Neuronal stem cell (in vitro differentiated cells): ENCODE measurements at places on chromosomes 1 and 21.

DNA sequence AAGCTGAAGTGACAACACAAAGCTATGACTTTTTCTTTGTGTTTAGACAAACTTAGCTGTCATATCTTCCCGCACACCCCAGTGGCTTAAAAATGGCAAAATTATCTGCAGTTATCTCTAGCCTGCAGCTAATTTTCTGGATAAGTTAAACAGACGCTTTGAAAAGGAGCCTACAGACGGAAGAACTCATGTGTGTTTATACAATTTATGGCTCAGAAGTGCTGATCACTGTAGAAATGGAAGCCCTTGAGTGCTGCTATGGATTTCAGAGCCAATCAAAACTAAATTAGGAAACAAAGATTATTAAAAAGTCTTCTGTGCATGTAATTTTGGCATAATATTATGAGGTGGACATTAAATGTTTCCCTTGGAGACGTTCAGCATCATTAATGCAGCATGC, 11.6 kb downstream of the NTNG1 start:
- no peak overlapping the region for H3K27ac ChIP-seq
- H3K36me3 ChIP-seq: peaks cover 2% of the 10 kb centered on the region
- no peak overlapping the region for H3K4me3 ChIP-seq
- H3K4me1 ChIP-seq: no peaks in the 10 kb centered on the region
- no peak for DNase-seq
- no peaks in the 10 kb centered on the region for H3K27me3 ChIP-seq

DNA sequence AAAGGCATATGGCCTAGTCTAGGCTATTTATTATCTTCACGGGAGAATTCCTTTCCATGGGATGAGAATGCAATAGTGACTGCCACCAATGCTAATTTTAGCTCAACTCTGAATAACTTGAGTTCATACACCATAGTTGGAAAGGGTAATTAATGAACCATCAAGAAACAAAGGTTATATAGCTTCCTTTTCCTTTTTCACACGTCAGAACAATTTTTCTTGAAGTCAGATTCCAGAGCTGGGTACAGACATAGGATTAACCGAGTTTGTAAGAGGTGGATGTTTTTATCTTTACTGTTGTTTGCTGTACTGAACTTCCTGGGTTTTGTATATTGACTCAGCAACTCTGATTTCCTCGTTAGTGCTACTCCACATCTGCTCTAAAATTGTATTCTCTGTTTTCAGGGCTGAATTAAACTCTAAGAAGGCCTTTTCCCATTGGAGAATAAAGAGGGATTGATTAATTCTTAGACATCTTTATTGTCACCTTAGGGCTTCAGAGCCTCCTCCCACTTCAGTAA, 262.0 kb downstream of the NUF2 start:
- H3K27me3 ChIP-seq: no peaks in the 10 kb centered on the region
- no peak for DNase-seq
- H3K4me1 ChIP-seq: no peaks in the 10 kb centered on the region
- H3K36me3 ChIP-seq: no peaks in the 10 kb centered on the region
- H3K4me3 ChIP-seq: no peak overlapping the region
- no peak overlapping the region for H3K27ac ChIP-seq

GRCh38 chr1:22212400-22213233, 69.7 kb upstream of the WNT4 start:
- peaks cover 81% of the 10 kb centered on the region for H3K27me3 ChIP-seq
- peaks cover 15% of the 10 kb centered on the region for H3K4me1 ChIP-seq
- no peaks in the 10 kb centered on the region for H3K36me3 ChIP-seq
- no peak overlapping the region for H3K4me3 ChIP-seq
- DNase-seq: no peak

DNA sequence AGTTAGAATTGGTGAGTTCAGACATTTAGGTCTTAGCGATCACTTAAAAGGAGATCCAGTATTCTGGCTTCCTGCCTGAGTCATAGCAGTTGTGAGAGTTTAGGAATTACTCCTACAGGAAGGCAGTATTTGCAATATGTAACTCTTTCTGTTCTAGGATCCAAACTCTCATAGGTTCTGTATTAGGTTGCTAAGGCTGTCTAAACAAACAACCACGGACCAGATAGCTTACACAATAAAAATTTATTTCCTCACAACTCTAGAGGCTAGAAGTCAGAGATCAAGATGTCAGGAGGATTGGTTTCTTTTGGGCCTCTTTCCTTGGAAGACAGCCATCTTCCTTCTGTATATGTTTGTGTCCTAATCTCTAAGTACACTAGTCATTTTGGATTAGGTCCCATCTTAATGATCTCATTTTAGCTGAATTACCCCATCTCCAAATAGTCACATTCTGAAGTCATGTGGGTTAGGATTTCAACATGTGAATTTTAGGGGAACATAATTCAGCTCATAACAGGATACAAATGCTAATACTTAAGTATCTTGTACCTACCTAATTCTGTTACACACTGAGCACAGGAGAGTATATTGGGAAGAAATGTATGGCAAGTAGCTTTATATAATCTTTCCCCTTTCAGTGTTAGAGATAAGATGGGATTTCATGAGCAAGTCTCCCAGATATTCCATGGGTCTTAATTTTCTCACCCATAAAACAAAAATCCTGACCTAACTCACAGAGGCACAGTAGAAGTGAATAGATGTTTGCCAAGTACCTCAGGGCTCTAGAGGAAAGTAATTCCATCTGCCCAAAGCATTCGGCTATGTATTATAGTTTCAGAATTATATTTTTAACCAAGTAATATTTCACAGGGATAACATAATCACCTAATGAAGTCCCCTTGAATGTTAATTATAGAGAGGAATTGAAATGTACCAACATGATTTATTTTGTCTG, 144.4 kb downstream of the PTBP2 start:
- H3K27me3 ChIP-seq: no peaks in the 10 kb centered on the region
- H3K27ac ChIP-seq: no peak overlapping the region

- no peak overlapping the region for H3K4me3 ChIP-seq
- H3K27me3 ChIP-seq: no peaks in the 10 kb centered on the region
- peaks cover 41% of the 10 kb centered on the region for H3K4me1 ChIP-seq
- DNase-seq: no peak
These were observed 6.1 kb downstream of the IER5 start for GRCh38 chr1:181094416-181095212.

- H3K4me3 ChIP-seq: no peak overlapping the region
- H3K27me3 ChIP-seq: no peaks in the 10 kb centered on the region
- peaks cover 2% of the 10 kb centered on the region for H3K36me3 ChIP-seq
- H3K4me1 ChIP-seq: no peaks in the 10 kb centered on the region
- no peak overlapping the region for H3K27ac ChIP-seq
These were observed 7.0 kb upstream of the ANGPTL1 start for GRCh38 chr1:178877896-178878295.

- no peak for DNase-seq
- H3K4me1 ChIP-seq: peaks cover 7% of the 10 kb centered on the region
- H3K4me3 ChIP-seq: no peak overlapping the region
- H3K27ac ChIP-seq: no peak overlapping the region
- H3K36me3 ChIP-seq: peaks cover 7% of the 10 kb centered on the region
These were observed 44.9 kb downstream of the PAFAH2 start for GRCh38 chr1:25952841-25953401.

DNA sequence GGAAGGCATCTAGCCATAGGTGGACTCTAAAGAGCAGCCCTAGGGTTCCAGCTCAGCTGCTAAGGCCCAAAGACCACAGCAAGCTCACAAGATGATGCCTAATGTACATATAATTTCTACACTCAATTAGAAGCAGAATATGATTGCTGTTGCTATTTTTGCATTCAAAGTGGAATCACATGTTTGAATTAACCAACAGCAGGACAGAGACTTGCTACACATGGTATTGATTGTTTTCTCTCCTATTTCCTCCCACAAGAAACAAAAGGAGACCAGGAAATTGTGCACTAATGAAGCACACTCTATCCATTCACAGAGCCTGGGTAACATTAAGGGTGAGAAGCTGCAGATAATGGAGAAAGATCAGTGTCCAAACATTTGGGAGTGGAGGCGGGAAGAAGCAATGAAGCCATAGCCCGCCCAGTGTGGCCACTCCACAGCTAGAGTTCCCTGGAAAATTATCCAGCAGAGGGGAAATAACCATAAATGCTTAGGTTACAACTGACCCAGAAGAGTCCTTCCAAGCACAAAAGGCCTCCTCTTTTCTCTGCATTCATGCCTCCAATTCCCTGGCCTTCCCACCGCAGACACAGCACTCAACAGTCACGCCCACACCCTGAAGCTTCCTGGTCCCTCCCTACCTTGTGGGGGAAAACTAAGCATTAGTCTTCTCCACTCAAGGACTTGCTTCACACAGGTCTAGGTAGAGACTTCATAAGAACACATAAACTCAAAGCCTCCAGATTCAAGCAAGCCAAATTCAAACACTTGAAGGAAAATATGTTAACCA, 7.5 kb downstream of the CNN3 start:
- peaks cover 9% of the 10 kb centered on the region for H3K4me1 ChIP-seq
- no peak overlapping the region for H3K27ac ChIP-seq
- peaks cover 99% of the 10 kb centered on the region for H3K36me3 ChIP-seq
- H3K27me3 ChIP-seq: no peaks in the 10 kb centered on the region
- DNase-seq: no peak
- H3K4me3 ChIP-seq: no peak overlapping the region

DNA sequence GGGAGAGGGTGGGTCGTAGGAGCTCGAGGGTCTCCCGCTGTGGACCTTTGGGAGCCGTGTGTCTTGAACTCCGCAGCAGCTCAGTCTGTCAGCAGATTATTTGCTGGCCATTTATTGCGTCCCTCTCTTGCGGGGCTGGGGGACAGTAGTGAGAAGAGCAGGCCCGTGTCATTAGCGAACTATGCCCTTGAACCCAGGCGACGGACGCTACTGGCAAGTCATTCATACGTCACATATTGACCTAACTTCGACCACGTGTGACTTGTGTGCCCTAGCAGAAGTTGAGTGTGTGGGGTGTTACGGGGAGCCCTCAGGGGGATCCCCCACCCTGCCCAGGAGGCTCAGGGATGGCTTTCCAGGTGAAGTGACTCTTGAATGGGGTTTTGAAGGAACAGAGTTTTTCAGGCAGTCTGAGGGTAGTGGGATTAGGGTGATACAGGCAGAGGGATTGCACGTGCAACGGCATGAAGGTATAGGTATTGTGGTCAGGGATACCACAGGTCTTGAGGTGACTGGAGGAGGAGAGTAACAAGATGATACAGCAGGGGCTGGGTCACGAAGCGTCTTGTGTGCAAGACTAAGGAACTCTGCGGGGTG, 13.0 kb downstream of the RCC1 start:
- peak overlapping the region; percentile 73 for H3K4me3 ChIP-seq
- peaks cover 3% of the 10 kb centered on the region for H3K36me3 ChIP-seq
- no peaks in the 10 kb centered on the region for H3K27me3 ChIP-seq
- H3K27ac ChIP-seq: peak overlapping the region; percentile 49
- no peak for DNase-seq
- H3K4me1 ChIP-seq: peaks cover 6% of the 10 kb centered on the region

DNA sequence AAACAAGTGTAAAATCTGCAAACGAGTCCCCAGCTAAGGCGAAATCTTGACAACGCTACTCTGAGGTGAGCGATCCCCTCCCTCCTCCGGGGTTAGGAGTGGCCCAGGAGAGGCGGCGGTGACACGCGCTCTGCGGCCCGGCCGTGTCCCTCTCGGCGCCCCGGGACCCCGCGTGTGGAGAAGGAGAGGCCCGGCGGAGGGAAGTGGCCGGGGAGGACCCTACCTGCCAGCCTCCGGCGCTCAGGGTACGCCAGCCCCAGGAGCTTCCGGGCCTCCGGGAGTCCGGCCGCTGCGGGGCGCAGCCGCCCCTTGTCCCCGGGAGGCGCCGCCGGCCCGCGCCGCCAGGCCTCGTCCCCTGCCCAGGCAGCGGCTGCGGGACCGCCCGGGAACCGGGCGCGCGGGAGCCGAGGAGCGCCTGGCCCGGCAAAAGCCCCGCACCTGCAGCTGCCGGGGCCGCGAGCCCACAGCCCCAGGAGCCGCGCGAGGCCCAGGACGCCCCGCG, 543 bp downstream of the ABCB10 start:
- H3K4me3 ChIP-seq: peak overlapping the region; percentile 96
- peaks cover 6% of the 10 kb centered on the region for H3K36me3 ChIP-seq
- peak overlapping the region; percentile 89 for H3K27ac ChIP-seq
- peaks cover 3% of the 10 kb centered on the region for H3K4me1 ChIP-seq
- no peaks in the 10 kb centered on the region for H3K27me3 ChIP-seq
- DNase-seq: peak; percentile 33

GRCh38 chr1:155978325-155978972, at the start of gene ARHGEF2:
Gene ARHGEF2 (minus strand): TSS chr1:155978547. CDS start chr1:155978427, 120 bp downstream.
- H3K4me3 ChIP-seq: peak within 1 kb of the TSS; percentile 95
- DNase-seq: peak; percentile 85
- peaks cover 9% of the 10 kb centered on the region for H3K36me3 ChIP-seq
- H3K27ac ChIP-seq: peak within 1 kb of the TSS; percentile 89
- no peaks in the 10 kb centered on the region for H3K27me3 ChIP-seq
- H3K4me1 ChIP-seq: peaks cover 34% of the 10 kb centered on the region

DNA sequence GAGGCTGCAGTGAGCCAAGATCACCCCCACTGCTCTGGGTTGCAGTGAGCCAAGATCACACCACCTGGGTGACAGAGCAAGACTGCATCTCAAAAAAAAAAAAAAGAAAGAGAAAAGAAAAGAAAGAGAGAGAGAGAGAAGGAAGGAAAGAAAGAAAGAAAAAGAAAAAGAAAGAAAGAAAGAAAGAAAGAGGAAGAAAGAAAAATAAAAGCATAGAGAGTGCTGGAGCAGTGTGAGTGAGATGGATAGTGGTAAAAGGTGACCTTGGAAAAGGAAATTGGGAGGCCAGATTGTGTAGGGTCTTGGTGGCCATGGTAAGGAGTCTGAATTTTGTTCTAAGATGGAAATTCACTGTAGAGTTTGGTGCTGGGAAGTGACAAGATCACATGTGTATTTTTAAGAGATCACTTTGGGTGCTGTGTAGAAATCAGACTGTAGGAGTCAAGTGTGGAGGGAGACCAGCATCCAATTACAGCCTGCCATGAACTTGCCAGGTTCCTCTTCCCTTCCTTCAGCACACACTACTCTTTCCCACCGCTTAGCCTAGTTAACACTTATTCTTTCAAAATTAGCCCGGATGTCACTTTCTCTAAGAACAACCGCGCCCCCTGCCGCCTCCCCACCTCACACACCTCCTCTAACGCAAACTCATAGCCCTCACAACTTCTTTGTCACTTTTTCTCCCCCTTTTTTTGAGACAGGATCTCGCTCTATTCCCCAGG, 17.9 kb downstream of the MTX1 start:
- H3K4me1 ChIP-seq: peaks cover 12% of the 10 kb centered on the region
- H3K4me3 ChIP-seq: peak overlapping the region; percentile 82
- peak; percentile 62 for DNase-seq
- H3K36me3 ChIP-seq: peaks cover 35% of the 10 kb centered on the region

DNA sequence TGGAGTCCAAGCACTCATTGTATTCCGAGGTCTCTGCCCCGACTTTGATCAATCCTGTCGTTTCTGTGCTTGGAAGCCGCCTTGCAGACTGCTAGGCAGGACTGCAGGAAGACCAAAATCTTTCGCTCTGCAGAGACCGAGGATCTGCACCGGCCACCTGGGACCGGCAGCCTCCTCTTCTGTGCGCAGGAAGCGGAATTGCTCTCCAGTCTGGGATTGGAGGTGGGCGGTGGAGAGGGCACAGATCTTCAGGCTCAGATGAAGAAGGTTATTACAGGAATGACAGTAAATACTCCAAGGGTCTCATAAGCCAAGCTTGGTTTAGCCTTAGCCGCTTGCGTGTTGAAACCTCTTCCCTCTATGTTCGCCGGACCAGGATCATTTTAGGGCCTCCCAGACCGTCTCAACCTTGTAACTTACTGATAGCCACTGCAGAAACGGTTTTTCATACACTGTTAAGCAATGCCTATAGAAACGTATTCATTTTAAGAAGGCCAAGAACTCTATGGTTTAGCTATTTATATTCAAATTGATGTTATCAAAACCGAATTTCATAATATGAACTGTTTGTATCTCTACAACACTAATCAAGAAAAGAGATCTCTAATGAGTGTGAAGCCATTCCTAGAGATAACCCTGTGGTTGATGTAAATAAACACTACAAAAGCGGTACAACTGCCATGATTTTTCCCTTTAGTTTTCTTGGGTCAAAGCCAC, 1.1 kb downstream of the MIA3 start:
- peaks cover 6% of the 10 kb centered on the region for H3K36me3 ChIP-seq
- H3K4me3 ChIP-seq: peak overlapping the region; percentile 81
- DNase-seq: peak; percentile 14
- no peaks in the 10 kb centered on the region for H3K27me3 ChIP-seq
- H3K27ac ChIP-seq: no peak overlapping the region
- H3K4me1 ChIP-seq: peaks cover 8% of the 10 kb centered on the region
